ENCODE measurements at places on chromosomes 5 and 9.
A peak's percentile ranks its signal among the peaks of the same experiment; 100 is the strongest.

- DNase-seq, result no peak
Observed at GRCh38 chr5:52731274-52732027, 56.3 kb upstream of the ITGA1 start.

- no peak for DNase-seq
Observed at GRCh38 chr5:82297711-82298110, 19.6 kb upstream of the RPS23 start.

- no peak for DNase-seq
Observed at GRCh38 chr5:64972591-64972990, 203.9 kb downstream of the CWC27 start.

DNA sequence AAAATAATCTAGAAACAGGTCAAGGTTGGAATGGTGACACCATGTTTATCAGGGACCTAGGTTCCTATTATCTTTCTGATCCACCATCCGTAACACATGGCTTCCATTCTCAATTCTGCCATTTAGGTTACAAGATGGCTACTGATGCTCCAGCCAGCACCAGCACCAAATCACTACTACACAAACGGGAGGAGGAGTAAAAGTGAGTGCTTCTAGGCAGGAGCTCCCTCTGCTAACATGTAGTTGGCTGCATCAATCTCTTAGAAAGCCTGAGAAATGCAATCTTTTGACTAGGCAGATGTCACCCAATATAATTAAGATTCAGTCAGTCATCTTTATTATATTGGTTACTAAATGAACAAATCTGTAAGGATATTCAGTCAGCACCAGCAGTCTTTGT is 515.9 kb downstream of the RAB3C start:
- no peak for DNase-seq

GRCh38 chr5:74625742-74626241 is 14.7 kb downstream of the ENC1 start:
- peak; percentile 79 for DNase-seq

DNA sequence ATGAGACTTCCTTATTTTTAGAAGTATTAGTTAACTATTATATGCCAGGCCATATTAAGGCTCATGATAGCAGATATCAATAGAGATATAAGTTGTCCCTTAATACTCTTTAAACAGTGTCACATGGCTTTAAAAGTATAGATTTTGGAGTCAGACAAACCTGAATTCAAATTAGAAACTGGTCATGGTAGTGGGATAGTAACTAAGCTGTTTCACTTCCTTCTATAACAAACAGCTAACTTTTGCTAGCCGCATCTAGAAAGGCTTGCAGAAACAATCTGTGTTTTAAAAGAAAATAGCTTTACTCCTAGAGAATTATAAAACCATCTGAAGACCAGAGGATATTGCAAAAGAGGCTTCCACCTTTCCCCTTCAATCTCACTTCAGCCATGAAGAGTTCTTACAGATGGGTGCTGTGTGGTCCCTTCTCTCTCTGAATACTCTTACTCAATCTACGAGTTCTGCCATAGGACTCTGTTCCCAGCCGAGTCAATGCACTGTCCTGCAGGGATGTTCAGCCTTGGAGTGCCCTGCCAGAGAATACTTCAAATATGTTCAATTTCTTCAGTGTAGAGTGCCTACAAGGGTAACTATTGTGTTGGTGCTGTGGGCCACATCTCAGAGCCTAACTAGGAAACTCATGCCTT is 810.2 kb downstream of the EFNA5 start:
- no peak for DNase-seq

- DNase-seq, result peak; percentile 87
Observed at GRCh38 chr5:124628721-124629596, 117.5 kb downstream of the ZNF608 start.

DNA sequence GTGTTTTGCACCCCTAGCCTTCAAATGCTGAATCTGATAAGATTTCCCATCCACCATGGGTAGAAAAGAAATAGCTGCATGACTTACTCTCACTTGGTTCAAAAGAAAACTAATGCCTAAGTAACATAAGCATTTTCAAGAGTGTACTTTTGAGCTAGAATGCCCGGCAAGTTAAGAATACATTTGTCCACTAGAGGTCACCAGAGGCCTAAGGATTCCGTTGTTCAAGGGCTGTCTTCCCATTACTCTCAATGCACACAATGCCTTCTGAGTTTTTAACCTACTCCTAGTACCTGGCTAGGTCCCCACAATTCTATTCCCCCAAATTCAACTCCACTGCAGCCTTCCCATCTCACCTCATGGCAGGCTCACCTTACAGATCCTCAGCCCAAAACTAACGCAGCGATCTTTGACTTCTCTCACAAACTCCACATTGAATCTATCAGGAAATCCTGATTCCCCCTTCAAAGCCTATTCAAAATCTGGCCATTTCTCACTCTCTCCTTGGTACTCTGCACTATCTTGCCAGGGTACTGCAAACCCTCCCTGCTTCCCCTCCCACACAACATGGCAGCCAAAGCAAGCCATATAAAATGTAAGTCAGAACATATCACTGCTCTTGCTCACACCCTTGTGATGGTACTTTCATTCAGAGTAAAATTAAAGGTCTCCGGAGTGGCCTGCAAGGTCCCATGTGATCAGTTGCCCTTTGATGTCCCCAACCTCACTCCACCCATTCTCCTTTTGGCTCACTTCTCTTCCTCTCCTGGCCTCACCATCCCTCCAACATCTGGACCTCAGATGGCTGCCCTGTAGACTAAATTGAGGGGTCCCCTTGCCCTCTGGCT is 13.4 kb downstream of the OXCT1 start:
- peak; percentile 87 for DNase-seq

DNA sequence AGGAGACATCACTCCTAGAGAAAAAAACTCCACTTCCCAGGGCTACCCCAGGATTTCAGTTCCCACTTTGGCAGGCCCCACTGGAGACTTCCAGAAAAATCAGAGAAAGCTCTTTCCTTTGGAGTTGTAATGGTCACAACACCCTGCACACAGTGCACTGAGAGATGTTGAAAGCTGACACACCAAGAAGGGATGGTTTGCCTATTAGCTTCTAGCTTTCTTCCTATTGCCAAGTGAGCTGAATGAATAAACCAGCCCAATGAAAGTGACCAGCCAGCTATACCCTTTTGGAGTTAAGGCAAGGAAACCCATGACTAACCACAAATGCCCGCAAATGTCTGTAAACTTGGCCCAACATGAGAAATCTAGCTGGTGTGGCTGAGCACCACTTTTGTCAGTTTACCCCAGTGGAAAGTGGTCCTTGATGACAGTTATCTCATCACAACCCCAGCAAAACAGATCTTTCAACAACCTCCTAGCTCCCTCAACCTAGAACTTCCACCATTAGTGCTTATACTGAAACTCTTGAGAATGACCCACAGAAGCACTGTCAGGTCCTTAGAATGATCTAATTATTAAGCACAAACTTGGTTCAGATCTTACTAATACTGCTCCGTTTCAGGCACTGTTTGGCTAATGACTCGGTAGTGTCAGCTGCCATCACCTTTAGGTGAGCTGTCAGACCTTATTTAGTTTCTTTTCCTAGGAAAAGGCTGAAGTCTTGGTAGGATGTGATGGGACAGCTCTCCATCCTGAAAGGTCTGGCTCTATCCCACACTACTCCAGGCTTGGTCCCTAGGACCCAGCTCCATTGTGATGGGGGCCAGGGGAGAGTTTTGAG is 11.2 kb downstream of the IRF1 start:
- no peak for DNase-seq

GRCh38 chr9:38443597-38443996 is 19.3 kb upstream of the IGFBPL1 start:
- DNase-seq, result no peak
